Fibroblast of gingiva (primary cell): ENCODE measurements at places on chromosomes 4 and X.

GRCh38 chrX:112841820-112842157, 1.2 kb upstream of the AMOT start:
- DNase-seq = no peak

- no peak for DNase-seq
Observed at GRCh38 chrX:119669424-119670037, 23.4 kb downstream of the SEPTIN6 start.

- no peak for DNase-seq
Observed at GRCh38 chr4:177057186-177057585, 252.5 kb upstream of the NEIL3 start.

GRCh38 chr4:148216866-148217814, 225.1 kb downstream of the NR3C2 start:
- DNase-seq = no peak

- DNase-seq = peak; percentile 76
Observed at GRCh38 chr4:186936496-186937375, 213.1 kb upstream of the FAT1 start.

DNA sequence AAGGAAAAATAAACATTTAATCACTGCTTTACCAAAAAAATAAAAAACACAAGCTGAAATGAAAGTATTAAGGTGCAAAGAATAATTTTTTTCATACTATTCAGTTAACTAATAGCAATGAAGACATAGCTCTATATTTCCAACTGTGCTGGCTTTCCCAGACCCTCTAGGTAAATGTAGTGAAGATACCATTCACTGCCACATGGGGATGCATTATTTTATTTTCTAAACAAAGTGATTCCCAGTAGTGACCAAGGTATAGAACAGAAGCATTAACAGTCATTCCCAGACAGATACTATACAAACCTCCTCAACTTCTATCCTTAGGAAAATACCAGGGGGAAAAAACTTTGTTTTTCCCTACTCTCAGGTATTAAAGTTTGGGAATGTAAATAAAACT, 39.4 kb downstream of the ANTXR2 start:
- DNase-seq = no peak

- no peak for DNase-seq
Observed at GRCh38 chr4:23392860-23393458, 496.9 kb downstream of the PPARGC1A start.
